ENCODE measurements at places on chromosomes 11 and 22. TPM values are rescaled to one million over a fixed set of nuclear protein-coding genes. Genes with fewer than 3 reads are reported as not detected.

The DYNC2H1 gene
- polyA plus RNA-seq, result 3.1 TPM

DNA sequence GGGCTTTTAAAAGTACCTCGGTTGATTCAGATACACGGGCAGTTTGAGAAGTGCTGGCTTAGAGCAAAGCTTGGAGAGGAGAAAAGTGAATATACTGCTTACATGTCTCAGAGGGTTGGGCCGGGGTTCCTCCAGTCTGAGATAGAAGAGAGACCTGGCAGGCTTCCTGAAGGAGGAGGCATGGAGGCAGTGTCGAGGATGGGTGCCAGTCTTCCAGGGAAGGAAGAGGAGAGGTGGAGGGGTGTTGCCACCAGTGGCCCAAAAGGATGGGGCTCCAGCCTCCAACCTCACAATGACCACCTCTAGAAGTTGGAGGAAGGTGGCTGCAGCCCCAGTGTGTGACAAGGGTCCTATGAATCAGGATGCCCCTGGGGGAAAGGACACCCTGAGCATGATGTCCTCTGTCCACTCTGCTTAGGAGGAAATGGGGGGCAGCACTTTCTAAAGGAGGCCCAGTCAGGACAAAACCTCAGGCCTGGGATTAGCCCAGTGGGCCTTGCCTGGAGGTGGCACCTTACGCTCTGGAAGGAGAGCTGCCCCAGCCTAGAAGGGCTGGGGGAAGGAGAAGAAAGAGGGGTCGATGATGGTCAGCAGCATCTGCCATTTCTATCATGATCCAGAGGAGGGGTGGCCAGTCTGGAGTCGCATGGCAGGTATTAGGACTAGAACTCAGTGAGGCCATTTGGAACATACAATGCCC, 65.2 kb downstream of the CD82 start:
- no peak for DNase-seq

DNA sequence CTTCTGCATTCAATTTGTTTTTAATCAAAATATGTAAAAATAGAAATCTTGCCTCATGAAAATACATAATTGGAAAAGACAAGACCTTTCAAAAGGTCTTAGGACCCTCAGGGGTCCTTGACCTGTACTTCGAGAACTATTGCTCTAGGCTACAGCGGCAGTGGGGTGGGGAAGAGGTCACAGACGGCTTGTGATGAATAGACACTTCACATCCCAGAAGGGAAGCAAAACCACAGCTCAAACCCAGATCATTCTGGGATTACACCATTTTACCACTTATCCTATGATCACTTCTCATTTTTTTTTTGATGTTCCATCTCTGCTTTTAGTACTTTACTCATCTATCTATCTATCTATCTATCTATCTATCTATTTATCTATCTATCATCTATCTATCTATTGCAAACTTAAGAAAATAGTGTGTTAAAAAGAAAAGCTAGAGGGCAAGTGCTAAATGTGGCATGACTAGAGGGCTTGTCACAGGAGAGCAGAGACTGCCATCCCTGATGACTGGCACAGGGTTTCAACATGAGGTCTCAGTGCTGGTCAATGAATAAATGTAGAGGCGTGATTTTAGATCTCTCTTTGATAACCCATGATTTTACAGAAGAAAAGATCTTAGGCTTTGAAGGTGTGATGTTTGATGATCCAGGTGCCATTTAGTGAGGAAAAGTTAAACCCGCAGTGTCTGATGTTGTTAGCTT, 37.1 kb downstream of the RNF141 start:
- no peak for DNase-seq

- DNase-seq, result no peak
These were observed 5.9 kb downstream of the ABTB2 start for GRCh38 chr11:34351687-34352469.

GRCh38 chr22:47276450-47276820, 514.0 kb downstream of the TBC1D22A start:
- DNase-seq, result no peak

The SCUBE1 gene
- 0.29 TPM for polyA plus RNA-seq
